ENCODE measurements at places on chromosomes 3 and 15.

- H3K27me3 ChIP-seq: no peaks in the 10 kb centered on the region
- DNase-seq: no peak
- H3K4me3 ChIP-seq: no peak overlapping the region
- no peaks in the 10 kb centered on the region for H3K36me3 ChIP-seq
Observed at GRCh38 chr3:177960014-177960413, 576.2 kb upstream of the KCNMB2 start.

DNA sequence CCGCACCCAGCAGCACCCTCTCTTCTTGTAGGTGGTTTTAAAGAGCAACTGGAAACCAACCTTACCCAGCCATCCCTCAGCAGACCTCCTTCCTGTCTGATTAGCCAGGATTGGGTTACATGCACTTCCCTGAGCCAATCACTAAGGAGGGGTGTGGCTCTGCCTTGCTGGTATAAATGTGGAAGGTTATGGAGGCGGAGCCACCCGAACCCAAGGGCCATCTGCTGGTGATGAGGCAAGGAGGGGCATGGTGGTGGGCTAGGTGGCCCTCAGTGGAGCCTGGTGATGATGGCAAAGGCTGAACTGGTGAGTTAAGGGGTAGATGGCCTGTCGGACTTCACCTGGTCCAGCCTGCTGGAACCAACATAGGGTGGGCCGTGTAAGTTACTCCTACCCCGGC is 39.8 kb downstream of the CCDC33 start:
- no peak overlapping the region for H3K27ac ChIP-seq
- H3K36me3 ChIP-seq: no peaks in the 10 kb centered on the region
- no peaks in the 10 kb centered on the region for H3K4me1 ChIP-seq
- H3K27me3 ChIP-seq: peaks cover 3% of the 10 kb centered on the region
- H3K4me3 ChIP-seq: no peak overlapping the region

DNA sequence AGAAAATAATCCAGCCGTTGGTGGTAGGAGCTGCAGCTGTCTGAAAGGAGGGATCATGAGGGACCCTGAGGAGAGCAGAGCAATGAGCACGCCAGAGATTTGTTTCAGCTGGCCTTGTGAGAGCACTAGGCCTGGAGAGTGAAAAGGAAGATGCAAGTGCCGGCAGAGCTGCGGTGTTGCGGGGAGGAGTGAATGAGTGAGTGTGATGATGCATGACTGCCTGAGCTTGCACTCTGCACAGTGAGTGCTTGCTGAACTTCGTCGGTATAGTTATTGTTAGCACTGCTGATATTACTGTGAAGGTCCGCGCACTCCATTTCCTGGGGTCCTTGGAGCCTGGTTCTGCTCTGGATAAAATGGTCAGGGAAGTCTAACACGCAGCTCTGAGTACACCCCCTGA is 23.2 kb downstream of the EIF1B start:
- H3K27ac ChIP-seq: no peak overlapping the region
- peaks cover 6% of the 10 kb centered on the region for H3K27me3 ChIP-seq
- no peaks in the 10 kb centered on the region for H3K4me1 ChIP-seq
- no peak for DNase-seq
- no peak overlapping the region for H3K4me3 ChIP-seq

DNA sequence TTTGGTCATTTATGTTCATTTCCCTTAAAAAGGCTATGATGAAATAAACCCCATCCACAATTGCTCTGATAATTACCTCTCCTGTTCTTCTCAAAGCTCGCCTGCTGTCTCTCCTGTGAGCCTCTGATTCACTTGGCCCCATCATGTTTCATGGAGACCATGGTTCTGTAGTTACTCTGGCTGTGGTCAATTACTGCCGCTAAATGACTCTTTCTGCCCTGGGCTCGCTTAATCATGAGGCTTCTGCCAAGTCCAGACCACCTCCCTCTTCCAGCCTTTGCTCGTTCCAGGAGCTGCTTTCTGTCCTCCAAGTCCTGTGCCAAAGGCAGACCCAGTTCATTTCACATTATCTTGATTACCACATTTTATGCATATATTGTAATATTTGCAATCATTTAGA is 91.9 kb downstream of the THSD4 start:
- H3K4me3 ChIP-seq: no peak overlapping the region
- no peaks in the 10 kb centered on the region for H3K36me3 ChIP-seq
- DNase-seq: no peak
- H3K4me1 ChIP-seq: no peaks in the 10 kb centered on the region
- no peaks in the 10 kb centered on the region for H3K27me3 ChIP-seq

GRCh38 chr3:42649006-42649405 is 4.5 kb upstream of the ZBTB47 start:
- no peaks in the 10 kb centered on the region for H3K27me3 ChIP-seq
- peaks cover 22% of the 10 kb centered on the region for H3K4me1 ChIP-seq
- H3K36me3 ChIP-seq: peaks cover 23% of the 10 kb centered on the region
- no peak overlapping the region for H3K4me3 ChIP-seq

- no peaks in the 10 kb centered on the region for H3K36me3 ChIP-seq
- DNase-seq: no peak
- no peaks in the 10 kb centered on the region for H3K27me3 ChIP-seq
- no peak overlapping the region for H3K4me3 ChIP-seq
- H3K27ac ChIP-seq: no peak overlapping the region
Observed at GRCh38 chr3:101184111-101184510, 136.3 kb downstream of the IMPG2 start.

DNA sequence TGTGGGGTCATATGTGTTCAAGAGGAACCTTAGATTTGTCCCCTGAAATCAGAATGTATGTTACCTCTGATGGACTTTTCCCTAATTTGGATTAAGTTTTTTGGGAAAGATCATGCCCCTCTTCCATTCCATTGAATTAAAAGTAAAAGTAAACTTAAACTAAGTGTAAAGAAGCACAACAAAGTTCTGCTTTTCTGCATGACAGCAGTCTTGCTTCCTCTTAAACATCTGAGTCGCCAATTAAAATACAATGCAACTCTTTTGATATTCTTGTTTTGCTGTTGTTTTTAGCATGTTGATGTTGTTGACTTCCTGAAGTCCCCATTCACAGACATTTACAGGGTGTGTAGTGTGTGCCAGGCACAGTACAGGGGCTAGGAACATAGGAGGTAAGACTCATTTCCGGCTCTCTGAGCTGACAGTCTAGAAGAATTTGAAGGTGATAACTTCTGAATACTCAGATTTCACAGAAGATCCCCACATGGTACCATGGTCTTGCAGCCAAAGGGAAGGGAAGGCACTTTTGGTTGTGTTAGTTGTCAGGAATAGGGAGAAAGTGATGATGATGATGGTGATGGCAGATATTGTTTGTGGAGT is 45.0 kb downstream of the USP13 start:
- H3K27me3 ChIP-seq: no peaks in the 10 kb centered on the region
- H3K4me1 ChIP-seq: no peaks in the 10 kb centered on the region
- H3K36me3 ChIP-seq: peaks cover 4% of the 10 kb centered on the region
- H3K27ac ChIP-seq: no peak overlapping the region

DNA sequence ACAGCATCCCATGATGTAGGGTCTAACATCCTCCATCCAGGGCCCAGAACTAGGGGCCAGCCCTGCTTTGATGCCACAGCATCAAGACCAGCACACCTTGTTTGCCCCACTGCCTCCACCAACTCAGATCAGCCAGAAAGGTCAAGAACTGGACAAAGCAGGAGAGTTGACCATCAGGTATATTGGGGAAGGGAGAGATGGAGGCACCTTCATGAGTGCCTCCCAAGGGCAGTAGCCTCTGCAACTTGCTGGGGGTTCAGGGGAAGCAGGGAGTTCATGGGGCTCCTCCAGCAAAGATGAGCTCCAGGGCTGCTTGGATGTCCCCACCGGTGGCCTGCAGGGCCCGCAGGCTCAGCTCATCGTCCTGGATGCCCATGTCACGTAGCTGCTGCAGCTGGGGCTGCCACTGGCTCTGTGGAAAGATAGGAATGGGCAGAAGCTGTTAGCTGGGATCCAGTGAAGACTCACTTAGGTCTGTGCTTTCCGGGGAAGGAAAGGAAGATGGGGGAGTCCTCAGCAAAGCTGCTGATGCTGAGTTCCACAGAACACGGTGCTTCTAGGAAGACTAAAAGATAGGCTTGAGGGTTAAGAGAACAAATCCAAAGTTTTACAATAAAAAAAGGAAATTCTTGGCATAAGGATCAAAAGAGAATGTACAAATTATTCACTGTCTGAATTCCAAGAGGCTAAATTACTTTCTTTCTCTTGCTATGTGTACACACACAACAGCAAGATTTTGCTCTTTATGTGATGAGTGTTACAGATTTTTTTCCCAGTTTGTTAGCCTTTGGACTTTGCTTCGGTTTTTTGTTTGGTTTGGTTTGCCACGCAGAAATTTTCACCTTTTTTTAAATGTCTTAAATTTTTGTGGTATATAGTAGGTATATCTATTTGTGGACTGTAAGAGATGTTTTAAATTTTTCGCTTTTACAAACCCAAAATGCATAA is 12.3 kb upstream of the SEMA7A start:
- H3K4me3 ChIP-seq: no peak overlapping the region
- DNase-seq: no peak

DNA sequence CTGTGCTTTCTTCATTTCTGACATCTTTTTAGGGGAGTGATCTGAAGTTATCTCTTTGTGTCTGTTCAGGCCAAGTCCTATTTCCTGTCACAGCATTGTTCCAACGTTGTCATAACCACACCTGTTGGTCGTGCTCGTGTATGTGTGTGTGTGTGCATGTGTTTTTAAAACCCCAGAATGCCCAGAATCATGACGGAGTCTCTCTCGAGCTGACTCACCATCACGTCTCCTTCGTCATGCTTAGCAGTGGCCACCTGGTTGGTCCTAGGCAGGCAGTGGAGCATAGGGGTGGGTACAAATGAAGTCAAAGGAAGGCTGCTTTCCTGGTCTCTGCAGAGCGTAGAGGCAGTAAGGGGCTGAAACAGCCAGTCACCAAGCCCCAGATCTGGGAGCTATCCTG is 126.8 kb upstream of the ABHD17C start:
- no peak overlapping the region for H3K27ac ChIP-seq
- H3K27me3 ChIP-seq: peaks cover 4% of the 10 kb centered on the region
- no peak overlapping the region for H3K4me3 ChIP-seq
- peaks cover 3% of the 10 kb centered on the region for H3K4me1 ChIP-seq
- DNase-seq: no peak

DNA sequence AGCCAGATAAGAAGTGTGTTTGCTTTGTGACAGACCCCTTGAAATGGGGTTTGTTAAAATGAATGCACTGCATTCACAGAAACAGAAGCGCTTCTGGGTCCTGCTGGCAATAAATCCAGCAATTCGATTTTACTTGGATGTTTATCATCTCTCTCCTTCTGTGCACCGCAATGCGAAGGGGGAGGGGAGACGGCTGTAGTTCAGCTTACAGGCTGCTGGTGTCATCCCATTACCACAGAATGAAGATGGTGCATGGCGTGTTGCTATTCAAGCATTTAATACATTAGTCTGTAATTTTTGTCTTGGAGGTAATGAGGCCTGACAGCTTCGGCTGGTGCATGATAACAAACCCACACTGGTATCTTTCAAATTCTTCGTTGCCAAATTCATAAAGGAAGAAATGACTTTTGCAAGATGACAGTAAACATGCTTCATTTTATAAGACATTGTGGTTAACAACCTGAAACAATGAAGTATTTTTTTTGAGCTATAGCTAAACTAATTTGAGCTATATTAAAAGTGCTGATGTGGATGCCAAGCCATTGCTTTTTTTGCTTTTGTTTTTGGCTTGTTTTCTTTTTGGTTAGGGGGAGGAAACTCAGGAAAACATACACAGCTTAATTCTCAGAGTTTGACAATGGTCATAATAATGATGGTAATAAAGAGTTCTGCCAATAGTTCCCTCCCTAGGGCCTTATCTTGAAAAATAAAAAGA is 418.3 kb downstream of the OTOL1 start:
- H3K27ac ChIP-seq: no peak overlapping the region
- H3K27me3 ChIP-seq: no peaks in the 10 kb centered on the region
- no peak overlapping the region for H3K4me3 ChIP-seq
- DNase-seq: no peak
- H3K36me3 ChIP-seq: no peaks in the 10 kb centered on the region

- H3K27me3 ChIP-seq: peaks cover 45% of the 10 kb centered on the region
- H3K27ac ChIP-seq: no peak overlapping the region
- no peaks in the 10 kb centered on the region for H3K4me1 ChIP-seq
- DNase-seq: no peak
- H3K36me3 ChIP-seq: no peaks in the 10 kb centered on the region
Observed at GRCh38 chr15:65079580-65079979, 3.0 kb downstream of the KBTBD13 start.

GRCh38 chr3:122085673-122086072 is 30.5 kb downstream of the CD86 start:
- no peak overlapping the region for H3K4me3 ChIP-seq
- no peak for DNase-seq
- no peaks in the 10 kb centered on the region for H3K4me1 ChIP-seq
- H3K27me3 ChIP-seq: no peaks in the 10 kb centered on the region
- H3K36me3 ChIP-seq: no peaks in the 10 kb centered on the region
- no peak overlapping the region for H3K27ac ChIP-seq

- peaks cover 19% of the 10 kb centered on the region for H3K4me1 ChIP-seq
- no peaks in the 10 kb centered on the region for H3K27me3 ChIP-seq
- peak overlapping the region; percentile 84 for H3K4me3 ChIP-seq
Observed at GRCh38 chr15:68821190-68821840, 620 bp upstream of the ANP32A start.

DNA sequence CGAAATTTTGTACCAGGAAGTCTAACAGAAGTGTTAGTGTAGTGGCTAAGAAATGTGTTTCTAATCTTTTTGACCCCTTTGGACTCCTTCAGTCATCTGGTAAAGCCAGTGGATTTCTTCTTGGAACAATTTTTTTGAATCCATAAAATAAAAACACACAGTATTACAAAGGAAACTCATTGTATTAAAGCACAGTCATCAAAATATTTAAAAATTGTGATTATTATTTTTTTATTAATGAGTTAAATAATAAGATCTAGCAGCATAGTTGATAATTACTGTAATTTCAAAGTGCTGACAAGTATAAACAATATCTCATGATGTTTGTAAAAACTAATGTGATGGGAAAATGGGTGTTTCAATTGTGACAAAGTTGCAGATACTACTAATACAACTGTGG is 72.2 kb upstream of the LRRC3B start:
- H3K4me3 ChIP-seq: no peak overlapping the region
- DNase-seq: no peak
- H3K27me3 ChIP-seq: no peaks in the 10 kb centered on the region
- no peaks in the 10 kb centered on the region for H3K36me3 ChIP-seq

DNA sequence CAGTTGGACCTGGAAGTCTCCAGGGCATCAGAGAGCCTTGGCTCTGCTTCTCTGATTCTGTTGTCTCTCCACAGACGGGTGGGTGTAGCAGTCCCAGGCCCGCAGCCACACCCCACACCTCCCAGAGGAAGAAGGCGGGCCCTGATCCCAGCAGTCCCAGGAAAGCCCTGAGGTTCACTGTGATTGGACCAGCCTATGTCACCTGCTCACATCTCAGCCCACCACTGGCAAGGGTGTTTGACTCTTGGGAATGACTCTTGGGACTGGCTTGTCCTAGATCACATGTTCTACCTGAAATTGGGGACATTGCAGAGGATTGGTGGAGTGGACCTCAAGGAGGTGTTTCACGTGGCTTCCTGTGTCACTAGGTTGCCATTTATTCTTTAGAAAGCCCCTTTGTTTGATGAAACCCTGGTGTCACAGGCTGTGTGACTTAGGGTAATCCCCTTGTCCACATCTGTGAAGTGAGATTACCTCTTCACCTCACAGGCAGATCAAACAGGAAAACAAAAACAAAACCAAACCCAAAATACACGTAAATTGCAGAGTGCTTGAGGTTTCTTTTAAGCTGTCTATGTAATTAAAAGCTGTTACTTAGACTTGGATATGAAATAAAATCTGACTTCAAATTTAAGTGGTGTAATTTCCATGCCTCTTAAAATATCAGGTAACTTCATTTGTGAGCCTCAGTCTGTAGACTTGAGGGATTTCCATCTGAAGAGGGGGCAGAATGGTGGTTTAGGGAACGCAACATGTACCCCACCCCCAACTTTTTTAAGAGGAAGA is 26.7 kb downstream of the FLNB start:
- DNase-seq: no peak
- peaks cover 13% of the 10 kb centered on the region for H3K4me1 ChIP-seq
- no peak overlapping the region for H3K27ac ChIP-seq
